ENCODE measurements at places on chromosomes 6 and 20. TPM values are rescaled to one million over a fixed set of nuclear protein-coding genes. Genes with fewer than 3 reads are reported as not detected.
A peak's percentile ranks its signal among the peaks of the same experiment; 100 is the strongest.

Gene HRH3
- not detected for polyA plus RNA-seq

Gene B3GALT4
- polyA plus RNA-seq = 4.4 TPM

Gene NMBR
- 0.27 TPM for polyA plus RNA-seq

Gene POM121L2
- polyA plus RNA-seq = not detected

Gene PAX1
- polyA plus RNA-seq = 0.09 TPM

Gene TAP2
- polyA plus RNA-seq = 9.5 TPM

Gene SCRT2
- 0.05 TPM for polyA plus RNA-seq

Gene TNF
- polyA plus RNA-seq = 0.40 TPM

DNA sequence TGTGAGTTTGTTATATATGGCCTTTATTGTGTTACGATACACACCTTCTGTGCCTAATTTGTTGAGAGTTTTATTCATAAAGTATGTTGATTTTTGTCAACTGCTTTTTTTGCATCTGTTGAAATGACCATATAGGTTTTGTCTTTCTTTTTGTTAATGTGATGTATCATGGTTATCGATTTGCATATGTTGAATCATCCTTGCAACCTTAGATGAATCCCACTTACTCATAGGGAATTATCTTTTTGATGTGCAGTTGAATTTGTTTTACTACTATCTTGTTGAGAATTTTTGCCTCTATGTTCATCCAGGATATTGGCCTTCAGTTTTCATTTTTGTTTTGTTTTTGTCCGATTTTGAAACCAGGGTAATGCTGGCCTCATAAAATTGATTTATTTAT, 45.7 kb upstream of the TPD52L1 start:
- DNase-seq = no peak

DNA sequence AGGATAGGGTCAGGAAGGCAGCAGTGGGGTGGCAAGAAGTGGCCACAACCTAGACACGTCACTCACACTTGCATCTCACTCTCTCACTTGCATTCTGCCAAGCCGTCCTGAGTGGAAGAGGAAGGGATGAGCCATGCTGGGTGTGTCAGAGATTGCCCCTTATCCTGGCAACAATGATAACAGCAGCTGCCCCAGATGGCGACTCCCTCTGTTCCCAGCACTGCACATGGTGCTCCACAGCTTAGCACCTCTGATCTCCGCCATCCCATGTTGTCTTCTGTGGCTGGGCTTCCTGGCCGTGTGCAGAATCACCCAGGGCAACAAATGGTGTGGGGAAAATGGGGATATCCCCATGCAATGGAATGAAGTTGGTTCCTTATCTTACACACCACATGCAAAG, 11.1 kb downstream of the KCNB1 start:
- no peak for DNase-seq

GRCh38 chr6:79869600-79870084, 77.7 kb downstream of the ELOVL4 start:
- DNase-seq = peak; percentile 27

DNA sequence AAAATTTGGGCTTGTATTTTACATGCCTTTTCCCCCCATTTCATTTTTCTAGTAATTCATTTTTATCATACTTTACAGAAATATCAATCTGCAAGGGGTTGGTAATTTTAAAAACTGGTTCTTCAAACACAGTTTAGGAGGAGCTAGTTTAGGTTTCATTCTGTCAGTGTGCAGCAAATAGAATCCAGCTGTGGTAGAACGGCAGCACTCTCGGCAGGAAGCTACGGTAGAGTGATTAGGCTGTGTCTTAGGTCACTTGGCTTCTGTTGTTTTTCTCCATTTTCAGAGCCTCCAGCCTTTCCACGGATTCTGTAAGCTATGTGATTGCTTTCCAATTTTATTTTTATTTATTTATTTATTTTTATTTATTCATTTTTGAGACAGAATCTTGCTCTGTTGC, 32.7 kb downstream of the TLDC2 start:
- peak; percentile 31 for DNase-seq

DNA sequence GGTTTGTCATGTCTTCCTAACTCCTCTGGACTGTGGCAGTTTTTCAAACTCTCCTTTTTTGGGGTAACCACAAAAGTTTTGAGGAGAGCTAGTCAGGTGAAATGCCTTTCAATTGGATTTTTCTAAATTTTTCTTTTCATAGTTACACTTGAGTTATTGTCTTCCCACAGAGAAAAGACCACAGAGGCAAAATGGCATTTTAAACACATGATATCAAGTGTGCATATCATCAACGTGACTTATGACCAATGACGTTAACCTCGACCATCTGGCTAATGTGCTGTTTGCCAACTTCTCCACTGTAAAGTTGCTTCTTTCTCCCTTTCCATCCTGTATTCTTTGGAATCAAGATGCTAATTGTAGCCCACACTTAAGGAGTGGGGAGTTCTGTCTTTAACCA, 41.3 kb upstream of the SNAP25 start:
- no peak for DNase-seq

- DNase-seq = no peak
Observed at GRCh38 chr6:3287976-3288707, 29.4 kb downstream of the PSMG4 start.

GRCh38 chr20:41483553-41483930, 116.9 kb upstream of the EMILIN3 start:
- no peak for DNase-seq

- DNase-seq = peak; percentile 22
Observed at GRCh38 chr6:5679270-5679669, 327.5 kb downstream of the NRN1 start.

- DNase-seq = no peak
Observed at GRCh38 chr6:152129691-152130151, 322.2 kb downstream of the ESR1 start.

DNA sequence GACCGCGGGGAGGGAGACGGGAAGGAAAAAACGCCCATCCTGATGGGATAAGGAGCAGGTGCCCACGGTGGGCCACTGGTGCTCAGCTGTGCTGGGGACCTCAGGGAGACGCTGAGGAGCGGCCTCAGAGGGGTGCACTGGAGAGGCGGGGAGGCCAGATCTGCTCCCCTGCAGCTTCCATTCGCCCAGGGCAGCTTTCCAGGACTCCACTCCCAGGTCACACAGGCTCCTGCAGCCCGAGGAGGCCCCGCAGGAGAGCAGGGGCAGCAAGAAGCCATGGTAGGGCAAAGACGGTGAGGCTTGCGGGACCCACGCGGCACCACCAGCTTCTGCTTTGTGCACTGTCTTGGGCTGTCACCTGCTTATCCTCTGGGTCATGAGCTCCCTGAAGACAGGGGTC, 82.5 kb upstream of the SULF2 start:
- DNase-seq = no peak

- no peak for DNase-seq
Observed at GRCh38 chr6:51199105-51199552, 380.5 kb downstream of the TFAP2B start.

GRCh38 chr6:83709748-83710050, 798 bp upstream of the SNAP91 start:
- no peak for DNase-seq

GRCh38 chr20:12161734-12162133, 244.0 kb downstream of the BTBD3 start:
- DNase-seq = no peak

DNA sequence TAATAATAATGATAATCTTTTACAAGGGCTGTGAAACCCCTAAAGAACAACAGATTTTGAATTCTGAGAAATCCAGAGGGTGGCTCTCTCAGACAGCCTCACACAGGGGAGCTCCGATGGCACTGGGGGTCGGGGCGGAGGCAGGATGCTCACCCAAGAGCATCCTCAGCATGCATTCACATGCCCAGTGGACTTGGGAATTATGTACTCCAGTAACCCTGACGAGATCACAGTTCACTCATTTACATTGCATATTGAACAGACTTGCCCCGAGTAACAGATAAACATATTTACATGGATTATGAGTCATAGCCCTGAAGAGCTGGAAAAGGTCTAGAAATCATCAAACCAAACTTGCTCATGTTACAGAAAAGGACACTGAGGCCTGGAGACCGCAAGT, 482.7 kb upstream of the JARID2 start:
- no peak for DNase-seq

GRCh38 chr6:170464080-170464479, 89.0 kb downstream of the PSMB1 start:
- DNase-seq = no peak

DNA sequence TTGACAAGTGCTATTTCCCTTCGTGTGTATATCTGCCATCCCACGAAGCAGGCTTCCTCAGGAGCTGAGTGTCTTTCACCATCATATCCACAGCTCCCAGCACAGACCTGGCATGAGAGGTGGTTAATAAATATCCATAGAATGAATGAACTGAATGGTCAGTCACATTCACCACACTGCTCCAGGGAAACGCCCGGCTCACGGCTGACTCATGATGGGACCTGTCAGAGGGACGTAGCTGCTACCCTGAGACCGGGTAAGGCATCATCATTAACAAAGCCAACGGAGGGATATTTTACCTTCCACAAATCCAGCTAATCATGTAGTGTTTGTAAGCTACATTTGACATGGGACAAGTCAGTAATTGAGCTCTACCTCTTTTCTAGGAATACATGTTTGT, 12.5 kb downstream of the AGPAT4 start:
- DNase-seq = no peak

DNA sequence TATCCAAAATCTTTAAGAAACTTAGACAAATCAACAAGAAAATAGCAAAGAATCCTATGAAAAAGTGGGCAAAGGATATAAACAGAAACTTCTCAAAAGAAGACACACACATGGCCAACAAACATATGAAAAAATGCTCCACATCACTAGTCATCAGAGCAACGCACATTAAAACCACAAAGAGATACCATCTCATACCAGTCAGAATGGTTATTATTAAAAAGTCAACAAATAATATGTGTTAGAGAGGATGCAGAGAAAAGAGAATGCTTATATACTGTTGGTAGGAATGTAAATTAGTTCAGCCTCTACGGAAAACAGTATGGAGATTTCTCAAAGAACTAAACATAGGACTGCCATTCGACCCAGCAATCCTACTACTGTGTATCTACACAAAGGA, 212.0 kb upstream of the DTNBP1 start:
- DNase-seq = no peak

- DNase-seq = no peak
Observed at GRCh38 chr6:63097222-63097621, 114.0 kb upstream of the FKBP1C start.

DNA sequence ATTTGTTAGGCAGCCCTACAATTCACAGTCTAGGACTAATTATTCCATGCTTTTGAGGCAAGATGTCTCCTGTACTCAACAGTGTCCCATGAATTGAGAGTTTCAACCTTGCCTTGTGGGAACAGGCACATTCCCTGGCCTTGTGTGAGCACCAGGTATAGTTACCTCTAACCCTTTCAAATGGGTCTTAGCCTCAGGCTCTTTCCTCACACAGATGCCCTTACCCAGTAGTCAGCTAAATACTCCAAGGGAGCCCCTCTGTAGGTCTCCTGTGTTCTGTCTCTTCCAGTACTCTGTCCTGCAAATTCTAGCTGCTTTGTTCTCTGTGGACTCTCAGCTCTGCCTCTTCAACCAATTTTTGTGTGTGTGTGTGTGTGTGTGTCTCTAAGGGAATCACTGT, 135.3 kb downstream of the ZFAND3 start:
- no peak for DNase-seq

DNA sequence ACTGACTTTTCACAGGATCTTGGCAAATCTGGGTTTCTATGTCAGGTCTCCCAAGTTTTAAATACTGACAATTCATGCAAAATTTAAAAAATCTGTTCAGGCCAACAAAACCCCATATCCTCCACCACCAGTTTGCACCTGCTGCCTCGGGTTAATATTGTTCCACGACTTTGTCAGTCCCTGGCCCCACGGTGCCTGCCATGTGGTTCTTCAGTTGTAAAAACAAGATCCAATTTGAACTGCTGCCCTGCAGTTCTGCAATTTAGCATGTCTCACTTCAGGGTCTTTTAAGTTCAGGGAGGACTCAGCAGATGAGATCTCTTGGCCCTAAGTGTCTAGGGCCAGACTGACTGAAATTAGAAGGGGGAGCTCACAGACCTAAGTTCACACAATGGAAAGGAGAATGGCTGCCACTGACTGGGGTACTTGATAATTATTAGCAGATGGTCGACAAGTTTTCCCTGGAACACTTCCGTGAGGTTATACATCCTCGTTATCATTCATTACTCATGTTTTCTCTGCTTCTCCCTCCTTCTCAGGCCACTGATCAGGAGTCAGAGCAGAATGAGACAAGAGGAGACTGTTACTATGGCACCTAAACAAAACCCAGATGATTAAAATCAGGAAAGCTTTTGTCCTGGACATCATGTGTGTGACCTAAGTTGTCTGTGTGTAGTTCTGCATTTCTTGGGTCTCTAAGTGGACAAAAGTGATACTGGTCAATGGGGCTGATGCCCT, 223.6 kb downstream of the KIF16B start:
- DNase-seq = no peak

DNA sequence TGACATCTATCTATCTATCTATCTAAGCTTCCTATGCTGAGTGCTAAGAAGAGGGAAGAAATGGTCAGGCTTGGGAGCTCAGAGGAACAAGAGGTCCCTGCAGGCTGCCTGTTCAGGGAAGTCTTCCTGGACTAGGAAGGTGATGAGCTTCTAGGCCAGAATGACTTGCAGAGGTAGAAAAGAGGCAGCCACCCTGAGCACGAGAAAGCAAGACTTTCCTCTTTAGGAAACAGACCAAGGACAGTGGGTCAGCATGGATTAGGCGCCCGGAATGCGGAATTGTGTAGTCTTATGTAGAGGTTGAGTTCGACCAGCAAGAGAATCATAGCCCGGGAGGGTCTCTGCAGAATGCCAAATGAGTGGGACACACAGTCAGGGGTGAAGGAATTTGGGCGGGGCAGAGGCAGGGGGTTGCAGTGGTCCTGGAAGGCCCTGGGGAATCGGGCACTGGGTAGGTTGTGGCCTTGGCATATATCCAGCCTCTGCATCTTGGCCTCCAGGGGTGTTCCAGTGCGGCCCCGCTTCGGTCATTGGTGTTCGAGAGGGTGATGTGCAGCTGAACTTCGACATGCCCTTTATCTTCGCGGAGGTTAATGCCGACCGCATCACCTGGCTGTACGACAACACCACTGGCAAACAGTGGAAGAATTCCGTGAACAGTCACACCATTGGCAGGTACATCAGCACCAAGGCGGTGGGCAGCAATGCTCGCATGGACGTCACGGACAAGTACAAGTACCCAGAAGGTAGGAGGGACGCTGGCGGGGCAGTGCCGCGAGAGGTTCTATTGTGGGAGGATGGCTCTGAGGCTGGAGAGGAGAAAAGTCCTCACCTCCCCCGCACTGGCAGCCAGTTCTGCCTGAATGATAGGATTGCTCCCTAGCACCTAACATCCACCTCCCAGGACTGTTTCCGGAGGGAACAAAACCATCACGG, 32.1 kb downstream of the TGM3 start:
- DNase-seq = no peak

DNA sequence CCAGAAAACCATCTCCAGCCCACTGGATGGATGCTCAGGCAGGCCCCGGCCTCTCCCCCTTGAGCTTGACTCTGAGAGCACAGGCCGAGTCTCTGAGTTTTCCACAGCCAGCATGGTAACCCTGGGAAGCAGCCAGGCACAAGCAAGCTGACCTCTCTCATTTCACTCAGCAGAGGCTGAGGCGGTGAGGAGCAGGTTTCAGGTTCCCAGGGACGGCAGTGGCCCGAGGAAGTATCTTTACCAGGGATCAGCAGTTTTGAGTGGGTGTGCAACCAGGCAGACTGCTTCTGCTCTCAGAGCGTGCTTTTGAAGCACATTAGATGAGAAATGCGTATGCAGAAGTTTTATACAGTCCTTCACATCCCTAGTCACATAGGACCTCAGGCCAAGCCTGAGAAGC, 12.6 kb downstream of the HCK start:
- peak; percentile 53 for DNase-seq

All from renal cortex interstitium (tissue), 15 donors.